ENCODE measurements at places on chromosomes 11 and 22.

- no peak for DNase-seq
These were observed 35.2 kb downstream of the MOV10L1 start for GRCh38 chr22:50125029-50125428.

GRCh38 chr11:93843906-93844305, 6.5 kb downstream of the VSTM5 start:
- no peak for DNase-seq

DNA sequence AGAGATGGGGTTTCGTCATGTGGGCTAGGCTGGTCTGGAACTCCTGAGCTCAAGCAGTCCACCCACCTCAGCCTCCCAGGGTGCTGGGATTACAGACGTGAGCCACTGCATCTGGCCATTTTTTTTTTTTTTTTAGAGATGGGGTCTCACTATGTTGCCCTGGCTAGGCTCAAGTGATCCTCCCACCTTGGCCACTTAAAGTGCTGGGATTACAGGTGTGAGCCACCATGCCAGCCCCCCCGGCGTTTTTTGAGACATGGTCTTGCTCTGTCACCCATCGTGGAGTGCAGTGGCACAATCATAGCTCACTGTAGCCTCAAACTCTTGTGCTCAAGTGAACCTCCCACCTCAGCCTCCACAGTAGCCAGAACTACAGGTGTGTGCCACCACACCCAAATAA, 16.5 kb downstream of the RHBDD3 start:
- no peak for DNase-seq

GRCh38 chr22:44697423-44698141, 4.4 kb upstream of the PRR5 start:
- peak; percentile 84 for DNase-seq

DNA sequence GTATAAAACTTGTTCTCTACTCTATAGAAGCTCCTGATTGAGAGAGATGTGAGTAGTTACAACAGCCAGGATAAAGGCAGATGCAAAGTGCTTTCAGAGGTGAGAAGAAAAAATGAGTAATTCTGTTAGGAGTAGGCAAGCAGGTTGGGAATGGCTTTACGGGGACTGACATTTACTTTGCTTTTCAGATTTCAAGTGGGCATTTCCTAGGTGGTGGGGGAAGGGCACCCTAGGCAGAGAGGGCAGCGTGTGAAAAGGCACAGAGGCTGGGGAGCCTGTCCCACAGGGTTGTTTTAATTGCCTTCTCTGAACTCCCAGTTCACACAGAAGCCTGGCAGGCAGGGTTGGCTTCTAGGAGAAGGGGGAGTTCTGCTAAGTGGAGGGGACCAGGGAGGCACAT, 106.5 kb downstream of the NAV2 start:
- DNase-seq: no peak

- no peak for DNase-seq
These were observed 765 bp downstream of the ZFPL1 start for GRCh38 chr11:65084598-65085375.

GRCh38 chr11:42774567-42774966, 537.2 kb upstream of the API5 start:
- no peak for DNase-seq

- no peak for DNase-seq
These were observed 13.2 kb downstream of the PPM1F start for GRCh38 chr22:21939461-21939913.

DNA sequence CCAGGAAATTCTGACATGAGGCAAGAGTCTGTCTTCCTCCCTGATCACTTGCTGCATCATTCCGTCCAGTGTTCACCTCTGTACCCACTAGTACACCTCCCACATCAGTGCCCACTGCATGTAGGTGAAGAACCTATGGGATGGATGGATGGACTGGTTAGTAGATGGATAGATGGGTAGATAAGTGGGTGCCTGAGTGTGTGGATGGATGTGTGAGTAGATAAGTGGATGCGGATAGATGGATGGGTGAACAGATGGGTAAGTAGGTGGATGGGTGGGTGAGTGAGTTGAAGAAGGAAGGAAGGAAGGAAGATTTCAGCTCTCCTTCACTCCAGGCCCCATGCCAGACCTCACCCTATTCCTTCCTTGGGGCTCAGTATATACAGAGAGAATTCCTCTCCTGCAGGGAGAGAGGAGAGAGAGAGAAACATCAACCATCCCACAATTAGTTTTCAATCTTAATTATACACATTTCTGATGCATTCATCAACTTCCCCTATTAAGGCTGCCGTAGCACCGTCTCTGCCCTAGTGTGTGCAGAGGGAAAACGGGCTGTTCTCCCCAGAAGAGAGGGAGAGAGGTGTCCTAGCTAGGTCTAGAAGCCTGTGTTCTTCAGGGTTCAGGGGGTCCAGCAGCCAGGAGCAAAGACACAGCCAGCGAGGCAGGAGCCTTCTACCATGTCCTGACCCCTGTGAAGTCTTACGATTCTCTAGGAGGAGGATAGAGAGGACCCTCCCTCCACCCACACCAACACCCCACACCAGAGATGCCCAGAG, 125.3 kb downstream of the BUD13 start:
- DNase-seq: no peak

DNA sequence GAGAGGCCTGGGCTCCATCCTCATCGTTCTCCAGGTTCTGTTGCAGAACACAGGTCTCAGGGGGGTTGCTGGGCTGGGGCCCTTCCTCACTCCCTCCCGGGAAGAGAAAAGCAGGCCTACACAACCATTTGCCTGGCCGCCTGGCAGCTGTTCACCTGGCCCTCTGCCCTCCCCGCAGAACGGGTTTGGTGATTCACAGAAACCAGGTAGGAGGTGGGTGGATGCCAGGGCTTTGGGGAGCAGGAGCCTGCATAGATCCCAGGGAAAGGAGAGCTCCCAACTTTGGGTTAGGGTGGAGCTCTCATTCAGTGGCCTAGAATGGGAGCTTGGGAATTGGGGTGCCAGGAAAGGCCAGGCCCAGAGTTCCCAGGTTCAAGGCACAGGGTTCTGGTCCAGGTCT, 995 bp downstream of the TMEM134 start:
- no peak for DNase-seq

GRCh38 chr11:36403661-36404060, 106.4 kb downstream of the TRAF6 start:
- no peak for DNase-seq

DNA sequence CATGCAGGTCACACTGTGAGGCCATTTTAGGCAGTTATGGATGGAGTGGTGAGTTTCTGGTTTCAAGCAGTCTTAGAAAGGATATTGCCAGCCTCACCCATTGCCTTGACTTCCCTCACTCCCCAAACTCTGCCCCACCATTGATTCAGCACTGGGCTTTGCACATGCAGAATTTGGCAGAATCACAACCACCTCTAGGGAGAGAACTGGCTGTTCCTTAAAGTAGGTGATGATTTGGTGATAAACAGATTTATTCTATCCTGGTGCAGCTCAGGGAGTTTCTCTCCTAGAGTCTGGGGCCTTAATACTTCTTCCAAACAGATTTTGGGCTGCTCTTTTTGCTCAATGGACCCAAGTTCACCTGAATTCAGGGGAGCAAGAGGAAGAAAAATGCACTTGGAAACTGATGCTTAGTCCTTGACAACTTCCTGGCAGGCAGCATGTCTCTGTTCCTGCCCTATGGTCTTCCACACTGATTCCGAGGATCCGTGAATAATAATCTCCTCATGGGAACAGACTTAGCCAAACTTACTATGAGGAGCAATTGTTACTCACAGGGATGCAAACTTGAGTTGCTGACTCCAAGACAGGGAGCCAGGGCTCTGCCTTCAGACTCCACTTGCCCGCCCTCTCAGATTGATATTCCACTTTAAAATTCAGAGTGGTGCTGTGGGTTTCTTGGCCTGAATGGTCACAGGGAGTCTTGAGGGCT, 129.7 kb upstream of the PARVA start:
- DNase-seq: no peak

DNA sequence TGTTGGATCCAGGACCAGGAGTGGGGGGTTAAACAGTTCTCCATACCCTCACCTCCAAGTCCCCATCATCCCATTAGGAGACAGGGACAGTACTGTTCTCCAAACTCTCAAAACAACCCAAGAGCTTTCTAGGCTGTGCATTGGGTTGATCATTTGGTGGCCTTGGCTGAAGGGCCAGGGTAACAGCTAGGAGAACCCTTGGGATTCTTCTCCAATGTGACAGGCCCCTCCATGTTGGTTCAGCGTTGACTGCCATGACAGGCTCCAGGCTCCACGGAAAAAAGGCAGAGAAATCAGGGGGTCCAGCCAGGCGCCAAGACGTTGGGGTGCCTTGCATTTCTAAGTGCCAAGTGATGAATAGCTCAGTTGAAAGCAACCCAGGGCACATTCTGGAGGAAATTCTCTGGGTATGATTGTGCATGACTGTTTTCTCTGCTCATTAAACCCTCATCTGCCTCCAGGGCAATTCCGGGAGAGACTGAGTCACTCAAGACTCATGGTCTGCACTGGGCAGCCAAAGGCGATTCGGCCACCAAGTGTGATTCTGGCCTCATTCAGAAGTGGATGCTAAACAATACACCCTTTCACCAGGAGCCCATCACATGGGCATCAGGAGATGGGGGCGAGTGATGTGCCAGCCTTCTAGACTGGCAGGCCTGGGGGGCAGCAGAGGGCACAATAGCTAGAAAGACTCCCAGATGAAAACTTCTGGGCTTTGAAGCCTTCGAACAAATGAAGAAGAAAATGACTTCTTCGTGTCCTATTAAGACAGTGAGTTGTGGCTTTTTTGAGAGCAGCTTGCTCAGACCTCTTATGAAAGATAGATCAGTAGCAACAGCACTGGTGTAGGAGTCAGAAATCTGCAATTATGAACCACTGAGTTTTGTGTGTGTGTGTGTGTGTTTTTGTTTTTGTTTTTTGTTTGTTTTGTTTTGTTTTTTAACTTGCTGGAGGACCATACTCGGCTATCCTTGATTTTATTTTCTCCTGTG, 27.7 kb downstream of the CD44 start:
- peak; percentile 63 for DNase-seq

GRCh38 chr11:65381716-65382032, 772 bp downstream of the SLC25A45 start:
- peak; percentile 47 for DNase-seq

DNA sequence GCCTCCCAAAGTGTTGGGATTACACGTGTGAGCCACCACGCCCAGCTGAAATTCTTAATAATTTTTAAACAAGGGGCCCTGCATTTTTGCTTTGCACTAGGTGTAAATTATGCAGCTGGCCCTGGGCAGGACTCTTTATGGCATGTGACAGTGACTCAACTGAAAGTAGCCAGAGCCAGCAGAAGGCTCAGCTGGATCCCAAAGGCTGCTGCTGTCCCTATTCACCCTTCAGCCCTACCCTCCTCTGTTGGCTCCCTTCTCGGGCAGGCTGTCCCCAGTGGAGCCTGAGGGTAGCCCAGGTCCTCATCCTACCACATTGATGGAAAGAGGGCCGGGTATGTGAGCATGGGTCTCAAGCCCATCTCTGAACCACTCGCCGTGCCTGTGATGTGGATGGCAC, 45.6 kb downstream of the CD82 start:
- peak; percentile 39 for DNase-seq

DNA sequence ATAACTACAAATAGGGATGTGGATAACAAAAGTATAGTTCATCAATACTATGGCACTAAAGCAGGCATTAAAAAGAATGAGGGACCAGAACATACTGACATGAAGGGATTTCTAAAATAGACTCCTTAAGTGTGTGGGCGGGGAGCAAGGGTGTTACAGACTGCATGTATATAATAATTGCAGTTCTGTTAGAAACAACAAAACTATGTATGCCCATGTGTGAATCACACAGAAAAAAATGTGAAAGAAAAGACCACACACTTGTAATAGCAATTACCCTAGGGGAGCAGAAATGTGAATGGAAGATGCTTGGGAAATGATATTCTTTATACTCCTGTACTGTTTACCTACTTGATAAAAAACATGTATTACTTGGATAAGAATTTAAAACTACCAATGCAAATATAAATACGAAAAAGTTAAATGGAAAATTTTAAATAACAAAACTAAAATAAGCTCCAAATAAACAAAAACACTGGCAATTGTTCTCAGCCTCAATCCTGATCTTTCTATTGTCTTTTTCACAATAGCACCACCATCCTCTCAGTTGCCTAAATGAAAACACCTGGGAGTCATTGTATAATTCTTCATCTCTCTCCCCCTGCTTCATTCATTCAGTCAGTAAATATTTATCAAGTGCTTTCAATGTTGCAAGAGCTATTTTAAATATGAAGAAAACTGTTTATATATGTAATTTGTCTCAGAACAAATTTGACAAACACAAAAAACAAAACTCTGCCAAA, 129.8 kb downstream of the FCHSD2 start:
- DNase-seq: no peak

DNA sequence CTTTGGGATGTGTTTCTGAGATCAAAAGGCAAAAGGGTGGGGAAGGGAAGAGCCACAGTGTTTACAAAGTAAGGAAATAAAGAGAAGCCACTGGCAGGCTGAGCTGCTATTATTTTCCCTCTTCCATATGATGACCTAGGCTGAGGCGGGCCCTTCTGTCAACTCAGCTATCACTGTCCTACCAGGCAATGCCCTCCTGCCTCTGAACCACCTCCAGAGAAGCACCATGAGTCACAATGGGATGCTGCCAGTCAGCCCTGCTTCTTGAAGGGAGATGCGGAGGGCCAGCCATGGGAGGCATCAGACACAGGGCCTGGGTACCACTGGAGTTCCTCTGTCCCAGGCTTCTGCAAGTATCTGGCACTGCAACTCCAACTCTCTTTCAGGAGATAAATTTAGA, 107.9 kb upstream of the BID start:
- DNase-seq: no peak

DNA sequence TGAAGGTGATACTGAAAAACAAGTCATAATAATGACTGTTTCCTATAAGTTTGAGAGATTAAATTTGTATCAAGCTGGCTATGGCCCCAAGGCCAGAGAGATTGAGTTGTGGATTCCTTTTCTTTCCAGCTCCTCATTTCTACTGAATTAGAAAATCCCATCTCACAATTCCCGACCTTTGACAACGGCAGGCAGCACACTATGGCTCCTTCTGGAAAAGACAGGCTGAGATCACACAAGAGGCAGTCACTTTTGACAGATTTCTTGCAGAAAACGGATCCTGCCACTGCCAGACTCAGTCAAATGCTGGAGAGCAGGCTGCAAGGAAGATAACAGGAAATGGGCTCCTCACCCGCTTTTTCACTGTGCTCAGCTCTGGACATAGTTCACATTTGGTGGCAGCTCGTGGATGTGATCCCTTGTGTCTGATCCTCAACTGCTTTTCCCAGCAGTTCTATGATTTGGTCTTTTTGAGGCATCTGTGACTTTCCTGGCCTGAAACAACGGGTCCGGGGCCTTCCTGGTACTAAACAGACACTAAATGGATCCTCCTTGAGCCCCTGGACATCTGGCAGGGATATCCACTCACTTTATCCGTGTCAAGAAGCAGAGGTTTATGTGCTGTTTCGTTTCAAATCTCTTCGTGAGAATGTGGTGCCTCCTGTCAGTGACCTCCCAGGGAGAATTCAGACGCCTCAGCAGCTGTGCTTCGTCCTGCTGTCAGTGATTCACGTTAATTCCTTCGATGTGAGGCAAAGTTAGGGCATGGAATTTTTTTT, 26.1 kb upstream of the RTL6 start:
- DNase-seq: peak; percentile 88

DNA sequence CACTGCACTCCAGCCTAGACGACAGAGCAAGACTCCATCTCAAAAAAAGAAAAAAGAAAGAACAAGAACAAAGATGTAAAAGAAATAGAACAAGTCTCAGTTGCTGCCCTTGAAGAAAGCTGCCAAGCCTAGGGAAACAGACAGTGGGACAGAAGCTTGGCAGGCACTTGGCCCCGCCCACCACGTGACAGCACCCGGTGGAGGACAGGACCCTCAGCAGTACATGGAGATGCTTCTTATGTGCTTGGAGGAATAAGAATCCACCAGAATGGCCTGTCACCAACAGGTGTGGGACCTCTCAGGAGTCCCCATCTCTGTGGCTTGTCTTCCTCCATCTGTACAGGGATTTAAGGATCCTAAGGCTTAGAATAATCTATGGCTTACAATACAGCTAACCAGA, 7.6 kb upstream of the TMPRSS6 start:
- no peak for DNase-seq

Measured in AG08396 (cell line).